Activated CD4-positive, alpha-beta T cell treated with anti-CD3 and anti-CD28 coated beads, Interleukin-2, amount 50 U/mL, for 48 hours (primary cell): ENCODE measurements at places on chromosomes 4 and X.

DNA sequence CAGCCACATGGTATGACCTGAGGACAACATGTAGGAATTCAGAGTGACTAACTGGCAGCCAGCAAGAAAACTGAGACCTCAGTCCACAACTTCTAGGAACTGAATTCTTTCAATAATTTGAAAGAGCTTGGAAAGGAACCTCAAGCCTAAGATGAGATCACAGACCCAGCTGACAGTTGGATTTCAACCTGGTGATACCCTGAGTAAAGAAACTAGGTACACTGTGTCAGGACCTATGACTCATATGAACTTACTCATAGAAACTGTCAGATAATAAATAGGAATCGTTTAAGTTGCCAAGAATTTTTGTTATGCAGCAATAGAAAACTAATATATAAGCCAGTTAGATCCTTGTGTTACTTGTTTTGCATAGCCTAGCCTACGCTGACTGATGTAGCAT lies 102.4 kb upstream of the DCAF12L1 start:
- no peak for DNase-seq

DNA sequence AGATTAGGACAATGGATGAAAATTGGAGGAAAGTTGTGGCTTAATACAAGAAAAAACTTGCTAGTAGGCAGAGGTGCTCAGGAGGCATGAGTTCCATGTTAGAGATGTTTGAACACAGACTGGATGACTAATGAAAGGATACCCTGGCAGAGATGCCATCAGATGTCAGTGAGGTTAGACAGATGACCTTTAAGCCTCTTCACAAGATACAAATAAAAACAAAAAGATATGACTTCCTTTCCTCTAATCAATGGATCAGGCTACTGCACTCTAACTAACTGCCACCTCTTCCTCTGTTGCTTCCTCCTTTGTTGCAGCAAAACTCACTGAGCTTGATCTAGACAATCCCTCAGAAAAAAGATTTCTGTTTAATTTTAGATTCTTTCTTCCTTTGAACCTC lies 14.7 kb downstream of the STAP1 start:
- DNase-seq, result no peak

- DNase-seq, result no peak
Measured at GRCh38 chrX:133590703-133591505, 175.6 kb upstream of the GPC4 start.

- no peak for DNase-seq
Measured at GRCh38 chr4:153571006-153571545, 104.9 kb downstream of the TMEM131L start.

DNA sequence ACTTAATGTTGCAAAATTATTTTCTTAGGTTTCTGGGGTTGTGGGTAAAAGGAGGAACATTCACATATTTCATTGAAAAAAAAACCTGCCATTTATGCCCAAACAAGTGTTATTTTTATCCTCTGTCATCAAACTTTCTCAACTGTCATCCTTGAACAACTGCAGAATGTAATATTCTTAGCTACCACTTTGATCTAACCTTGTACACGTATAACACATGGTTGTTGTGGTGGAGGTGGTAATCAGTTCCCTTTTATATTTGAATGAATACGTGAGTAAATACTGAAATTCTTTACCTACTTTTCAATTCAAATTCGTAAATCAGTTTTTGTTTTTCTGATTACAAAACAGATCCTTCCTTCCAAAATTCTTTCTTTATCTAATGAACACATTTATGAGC lies 3.8 kb upstream of the AMMECR1 start:
- DNase-seq, result no peak

DNA sequence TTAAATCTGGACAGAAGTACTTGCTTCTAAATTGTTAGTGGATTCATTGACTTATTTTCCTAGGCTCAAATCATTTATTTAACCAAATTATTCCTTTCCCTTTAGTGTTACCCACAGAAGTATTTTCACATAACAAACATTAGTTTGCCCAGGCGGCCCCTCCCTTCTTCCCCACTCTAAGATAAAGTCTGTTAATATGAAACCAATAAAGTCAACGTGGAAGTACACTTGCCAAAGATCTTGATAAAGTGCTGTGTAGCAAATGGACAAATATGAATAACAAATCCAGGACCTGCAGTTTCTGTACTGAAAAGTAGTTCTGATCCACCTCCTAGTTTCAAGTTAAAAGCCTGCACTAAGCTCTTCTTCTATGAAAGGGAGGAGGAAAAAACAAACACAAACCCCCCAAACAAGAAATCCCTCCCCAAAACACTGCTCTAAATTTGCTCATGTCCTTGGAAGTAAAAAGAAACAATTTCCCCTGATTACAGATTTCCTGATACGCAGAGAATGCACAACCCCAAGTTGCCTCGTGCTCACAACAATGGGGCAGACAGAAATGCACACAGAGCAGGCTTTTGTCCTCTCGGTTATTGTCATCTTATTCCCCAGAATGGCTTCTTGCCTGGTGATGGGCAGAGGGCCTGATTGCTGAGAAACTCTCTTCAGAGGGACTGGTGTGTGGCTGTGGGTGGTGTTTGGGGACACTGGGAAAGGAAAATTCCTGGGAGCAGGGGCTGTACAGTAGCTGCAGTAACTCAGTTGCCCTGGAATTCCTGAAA lies 23.2 kb downstream of the TMSB4X start:
- DNase-seq, result no peak

GRCh38 chr4:41795796-41796385 lies 47.4 kb upstream of the PHOX2B start:
- DNase-seq, result no peak

DNA sequence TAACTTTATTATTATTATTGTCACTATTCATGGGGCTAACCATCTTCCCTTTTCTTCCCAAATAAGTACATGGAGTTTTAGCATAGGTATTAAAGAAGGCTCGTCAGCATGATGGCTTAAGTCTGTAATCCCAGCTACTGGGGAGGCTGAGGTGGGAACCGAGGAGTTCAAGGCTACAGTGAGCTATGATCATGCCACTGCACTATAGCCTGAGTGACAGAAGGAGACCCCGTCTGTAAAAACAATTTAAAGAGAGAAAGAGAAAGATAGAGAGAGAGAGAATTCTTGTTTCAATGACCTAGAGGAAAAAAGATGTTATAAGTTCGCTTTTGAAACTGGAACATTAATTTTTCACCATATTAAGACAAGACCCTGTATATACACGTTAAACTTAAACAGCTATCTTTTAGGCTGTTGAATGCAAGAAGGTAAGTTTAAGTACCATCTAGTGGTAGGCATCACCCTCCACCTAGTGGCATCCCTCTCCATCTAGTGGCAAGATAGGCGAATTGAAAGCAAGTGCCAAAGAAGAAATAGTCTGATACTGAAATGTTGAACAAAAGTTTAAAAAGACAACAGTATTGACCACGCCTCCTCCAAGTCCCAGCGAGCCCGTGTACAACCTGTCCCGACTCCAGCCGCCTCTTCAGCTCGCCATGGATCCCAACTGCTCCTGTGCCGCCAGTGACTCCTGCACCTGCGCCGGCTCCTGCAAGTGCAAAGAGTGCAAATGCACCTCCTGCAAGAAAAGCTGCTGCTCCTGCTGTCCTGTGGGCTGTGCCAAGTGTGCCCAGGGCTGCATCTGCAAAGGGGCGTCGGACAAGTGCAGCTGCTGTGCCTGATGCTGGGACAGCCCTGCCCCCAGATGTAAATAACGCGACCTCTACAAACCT lies 26.0 kb upstream of the YTHDC1 start:
- peak; percentile 30 for DNase-seq

- DNase-seq, result no peak
Measured at GRCh38 chrX:13219991-13220764, 99.7 kb downstream of the ATXN3L start.

DNA sequence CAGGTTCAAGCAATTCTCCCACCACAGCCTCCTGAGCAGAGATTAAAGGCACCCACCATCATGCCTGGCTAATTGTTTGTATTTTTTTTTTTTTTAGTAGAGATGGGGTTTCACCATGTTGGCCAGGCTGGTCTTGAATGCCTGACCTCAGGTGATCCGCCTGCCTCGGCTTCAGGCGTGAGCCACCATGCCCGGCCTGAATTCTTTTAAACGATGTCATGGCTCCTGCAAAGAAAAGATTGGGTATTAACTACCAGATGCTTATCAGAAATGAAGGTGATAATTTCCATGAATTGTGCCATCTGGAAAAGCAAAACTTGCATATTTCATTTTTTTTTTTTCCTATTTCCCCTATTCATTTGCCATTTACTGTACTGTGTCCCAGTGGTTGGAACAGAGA lies 195.7 kb upstream of the IGFBP7 start:
- DNase-seq, result no peak

DNA sequence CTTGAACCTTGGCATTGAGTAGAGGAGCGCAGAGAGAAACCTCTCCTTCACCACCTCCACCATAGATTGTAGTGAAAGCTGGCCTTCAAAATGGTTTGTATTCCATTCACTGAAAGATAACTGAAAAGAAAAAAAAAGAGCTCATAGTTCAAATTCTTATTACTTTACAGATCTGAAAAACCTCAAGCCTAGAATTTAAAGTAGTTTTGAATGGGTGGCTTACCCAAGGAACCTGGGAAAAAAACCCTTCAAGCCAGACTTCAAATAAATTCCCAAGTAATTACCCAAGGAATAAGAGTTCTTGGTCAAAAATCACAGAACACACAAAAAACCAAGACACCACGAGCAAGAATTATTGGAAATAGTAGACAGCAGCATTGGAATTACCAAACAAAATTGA lies 83.6 kb upstream of the TMEM33 start:
- DNase-seq, result no peak
